ENCODE measurements at places on chromosomes 3 and 15. TPM values are rescaled to one million over a fixed set of nuclear protein-coding genes. Genes with fewer than 3 reads are reported as not detected.

The DGKG gene
- total RNA-seq, result 12.1 TPM

The ARHGEF26 gene
- total RNA-seq, result 6.5 TPM

The TRAT1 gene
- not detected for total RNA-seq

The THSD4 gene
- 21.4 TPM for total RNA-seq

The CACNA2D2 gene
- 0.58 TPM for total RNA-seq

The GALNT15 gene
- total RNA-seq, result not detected

The SCAP gene
- 31.2 TPM for total RNA-seq

The SH3GL3 gene
- 0.46 TPM for total RNA-seq

The ABHD17C gene
- 35.2 TPM for total RNA-seq

The SAMMSON gene
- total RNA-seq, result not detected

The LYZL4 gene
- total RNA-seq, result not detected

The GRIP2 gene
- 0.97 TPM for total RNA-seq

The NTRK3 gene
- 21.7 TPM for total RNA-seq

The NRROS gene
- total RNA-seq, result not detected

The RTP1 gene
- not detected for total RNA-seq

The FBXO40 gene
- not detected for total RNA-seq

The NANOGP8 gene
- total RNA-seq, result not detected

The SLC12A1 gene
- not detected for total RNA-seq

The PRR23C gene
- not detected for total RNA-seq

The SNUPN gene
- total RNA-seq, result 35.2 TPM

The TMCO5A gene
- total RNA-seq, result not detected

The MUSTN1 gene
- not detected for total RNA-seq

The CPN2 gene
- not detected for total RNA-seq

The SLC22A13 gene
- total RNA-seq, result not detected

The LMAN1L gene
- total RNA-seq, result not detected

The DYNLT2B gene
- 29.0 TPM for total RNA-seq
